NCI-H446 treated with DMSO at 0.1 percent for 48 hours (cell line): ENCODE measurements at places on chromosomes 3 and 15.

GRCh38 chr15:89130201-89130600 is 41.9 kb downstream of the ABHD2 start:
- DNase-seq: no peak

- DNase-seq: peak; percentile 32
These were observed 143.6 kb upstream of the SLITRK3 start for GRCh38 chr3:165339753-165340152.

DNA sequence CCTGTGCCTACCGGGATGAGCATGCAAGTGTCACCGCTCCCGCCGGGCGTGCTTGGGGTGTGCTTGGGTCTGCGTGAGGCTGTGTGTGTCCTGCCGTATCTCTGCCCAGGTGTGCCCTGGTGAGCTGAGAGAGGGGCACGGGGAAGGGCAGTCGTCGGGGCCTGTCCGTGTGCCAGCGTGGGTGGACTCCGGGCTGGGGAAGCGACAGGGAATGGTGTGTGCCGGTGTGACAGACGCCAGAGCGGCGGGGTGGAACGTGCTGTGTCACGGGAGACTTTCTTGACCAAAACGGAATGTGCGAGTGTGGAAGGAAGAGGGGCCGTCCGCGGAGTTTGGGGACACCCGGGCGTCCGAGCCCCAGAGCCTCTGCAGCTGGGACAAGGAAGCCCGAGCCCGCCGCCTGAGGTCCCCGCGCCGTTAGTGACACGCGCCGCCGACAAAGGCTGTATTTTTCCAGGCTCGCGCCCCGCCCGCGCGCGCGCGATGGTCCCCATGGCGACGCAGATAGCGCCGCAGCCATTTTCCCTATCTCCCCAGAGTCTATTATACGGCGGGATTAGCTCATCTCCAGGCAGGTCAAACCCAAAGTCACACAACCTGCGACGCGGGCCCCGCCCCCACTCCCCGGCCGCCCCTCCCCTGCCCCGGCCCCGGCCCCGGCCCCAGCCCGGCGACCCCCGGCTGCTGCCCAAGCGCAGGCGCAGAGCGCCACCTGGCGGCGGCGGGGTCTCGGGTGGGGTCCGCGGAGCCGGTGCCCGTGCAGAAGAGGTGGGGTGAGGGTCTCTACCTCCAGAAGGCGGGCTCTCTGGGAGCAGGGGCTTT is 4.5 kb upstream of the GATA2 start:
- DNase-seq: peak; percentile 16

- no peak for DNase-seq
These were observed 270.5 kb upstream of the ADAMTS9 start for GRCh38 chr3:64958199-64958843.

GRCh38 chr3:40765884-40766283 is 241.1 kb downstream of the ZNF621 start:
- peak; percentile 83 for DNase-seq

GRCh38 chr3:108215871-108216270 is 6.4 kb downstream of the IFT57 start:
- DNase-seq: no peak

GRCh38 chr15:50358845-50359244 is 3.8 kb upstream of the GABPB1 start:
- DNase-seq: no peak

DNA sequence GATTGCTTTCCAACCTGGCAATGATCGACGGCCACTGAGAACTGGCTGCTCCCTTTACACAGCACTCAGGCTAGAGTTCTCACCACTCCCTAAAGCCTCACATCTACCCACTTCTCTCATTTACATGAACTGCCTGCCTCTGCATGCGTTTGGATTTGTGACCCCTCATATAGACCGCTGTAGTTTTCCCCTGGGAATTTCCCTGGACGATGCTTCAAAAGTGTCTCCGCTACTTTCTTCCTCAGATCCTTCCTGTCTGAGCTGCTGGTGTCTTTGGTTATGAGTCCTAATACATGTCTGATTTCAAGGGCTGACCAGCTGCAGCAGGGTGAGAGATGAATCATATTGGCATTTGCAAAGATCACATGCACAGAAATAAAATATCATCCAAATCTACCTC is 116.7 kb upstream of the ETV5 start:
- DNase-seq: no peak

- no peak for DNase-seq
These were observed 266.0 kb downstream of the VPS13C start for GRCh38 chr15:61794276-61794675.

DNA sequence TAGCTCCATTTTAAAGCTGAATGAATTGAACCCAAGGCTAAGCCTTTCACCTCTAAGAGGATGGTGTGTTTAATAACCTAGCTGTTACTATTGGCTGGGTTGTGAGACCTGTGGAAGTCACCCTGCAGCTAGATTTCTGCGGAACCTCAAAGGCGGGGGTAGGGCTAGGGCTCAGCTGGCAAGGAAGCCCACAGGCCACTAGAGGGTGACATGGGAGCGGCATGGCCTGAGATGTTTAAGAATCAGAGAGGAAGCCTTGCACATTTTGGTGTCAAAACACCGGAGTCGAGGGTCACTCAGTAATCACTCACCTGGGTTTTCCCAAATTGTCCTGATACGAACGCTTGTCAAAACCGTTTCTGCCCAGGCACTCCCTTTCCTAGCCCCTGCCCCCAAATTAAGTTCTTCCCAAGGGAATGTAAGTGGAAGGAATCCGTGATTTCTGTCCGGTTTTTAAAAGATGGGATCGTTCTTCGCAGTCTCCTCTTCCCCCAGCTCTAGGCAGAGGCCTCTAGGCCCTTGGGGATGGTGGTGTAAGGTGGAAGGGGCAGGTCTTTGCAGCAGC is 3.8 kb upstream of the ACAD9 start:
- no peak for DNase-seq

DNA sequence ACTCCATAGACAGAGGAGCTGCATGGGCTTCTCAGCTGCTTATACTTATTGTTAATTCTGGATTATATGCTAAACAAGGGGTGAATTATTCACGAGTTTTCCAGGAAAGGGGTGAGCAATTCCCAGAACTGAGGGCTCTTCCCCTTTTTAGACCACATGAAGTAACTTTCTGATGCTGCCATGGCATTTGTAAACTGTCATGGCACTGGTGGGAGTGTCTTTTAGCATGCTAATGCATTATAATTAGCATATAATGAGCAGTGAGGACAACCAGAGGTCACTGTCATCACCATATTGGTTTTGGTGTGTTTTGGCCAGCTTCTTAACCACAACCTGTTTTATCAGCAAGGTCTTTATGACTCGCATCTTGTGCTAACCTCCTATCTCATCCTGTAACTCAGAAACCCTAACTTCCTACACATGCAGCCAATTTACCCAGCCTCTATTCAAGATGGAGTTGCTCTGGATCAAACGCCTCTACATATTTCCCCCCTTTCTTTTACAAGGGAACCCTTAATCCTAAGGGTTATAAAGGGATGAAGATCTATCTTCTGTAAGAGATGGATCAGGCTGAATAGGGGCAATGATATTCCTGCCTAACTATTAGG is 12.1 kb upstream of the DMXL2 start:
- DNase-seq: no peak

DNA sequence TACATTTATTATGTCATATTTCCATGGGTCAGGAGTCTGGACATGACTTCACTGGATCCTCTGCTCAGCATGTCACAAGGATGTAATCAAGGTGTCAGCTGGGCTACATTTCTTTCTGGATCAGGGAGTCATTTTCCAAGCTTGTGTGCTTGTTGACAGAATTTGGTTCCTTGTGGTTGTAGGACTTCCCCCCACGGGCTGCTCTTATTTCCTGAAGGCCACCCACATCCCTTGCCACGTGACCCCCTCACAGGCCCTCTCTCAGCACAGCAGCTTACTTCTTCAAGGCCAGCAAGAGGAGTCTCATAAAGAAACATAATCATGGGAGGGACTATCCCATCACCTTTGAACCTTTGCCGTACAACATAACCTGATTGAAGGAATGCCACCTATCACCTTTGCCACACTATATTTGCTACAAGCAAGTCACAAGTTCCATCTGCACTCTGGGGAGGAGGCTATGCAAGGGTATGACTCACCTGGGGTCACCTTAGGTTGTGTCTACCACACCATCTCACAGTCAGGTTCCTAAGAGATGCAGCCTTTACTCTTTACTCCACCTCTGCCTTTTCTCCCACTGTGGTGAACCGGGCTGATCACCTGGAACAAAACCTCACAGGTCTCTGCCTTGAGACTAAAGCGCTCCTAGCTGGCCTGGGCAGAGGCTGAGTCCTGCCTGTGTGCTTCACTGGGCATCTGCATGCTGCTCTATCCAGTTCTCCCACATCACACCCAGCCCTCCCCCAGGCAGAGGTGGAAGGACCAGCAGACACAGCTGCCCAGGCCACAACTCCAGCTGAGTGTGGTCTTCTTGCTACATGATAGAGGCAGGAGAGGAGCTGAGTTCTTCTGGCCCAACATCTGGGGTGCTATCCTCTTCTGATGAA is 13.5 kb downstream of the RAB6B start:
- no peak for DNase-seq
